NCI-H446 (cell line): ENCODE measurements at places on chromosomes 4 and X.

- no peak for DNase-seq
Measured at GRCh38 chrX:24341795-24342194, 18.6 kb upstream of the SUPT20HL1 start.

DNA sequence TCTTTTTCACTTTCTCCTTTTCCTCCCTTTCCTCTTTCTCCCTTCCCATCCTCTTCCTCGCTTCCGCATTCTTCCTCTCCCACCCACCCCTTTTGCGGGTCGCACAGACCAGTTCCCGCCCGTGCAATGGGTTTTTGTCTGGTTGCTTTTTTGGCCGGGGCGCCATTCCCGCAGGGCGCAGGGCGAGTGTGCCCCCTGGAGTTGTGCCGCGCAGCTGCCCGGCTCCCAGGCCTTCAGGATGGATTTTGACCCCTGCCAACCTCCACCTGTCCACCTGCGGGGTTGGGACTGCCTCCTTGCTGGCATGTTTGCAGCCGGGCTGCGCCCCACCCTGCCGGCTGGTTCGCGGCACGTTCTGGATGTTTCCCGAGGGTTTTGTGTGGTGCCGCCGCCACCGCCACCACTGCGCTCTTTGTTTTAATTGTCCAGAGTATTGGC lies 578 bp upstream of the SEL1L3 start:
- no peak for DNase-seq

DNA sequence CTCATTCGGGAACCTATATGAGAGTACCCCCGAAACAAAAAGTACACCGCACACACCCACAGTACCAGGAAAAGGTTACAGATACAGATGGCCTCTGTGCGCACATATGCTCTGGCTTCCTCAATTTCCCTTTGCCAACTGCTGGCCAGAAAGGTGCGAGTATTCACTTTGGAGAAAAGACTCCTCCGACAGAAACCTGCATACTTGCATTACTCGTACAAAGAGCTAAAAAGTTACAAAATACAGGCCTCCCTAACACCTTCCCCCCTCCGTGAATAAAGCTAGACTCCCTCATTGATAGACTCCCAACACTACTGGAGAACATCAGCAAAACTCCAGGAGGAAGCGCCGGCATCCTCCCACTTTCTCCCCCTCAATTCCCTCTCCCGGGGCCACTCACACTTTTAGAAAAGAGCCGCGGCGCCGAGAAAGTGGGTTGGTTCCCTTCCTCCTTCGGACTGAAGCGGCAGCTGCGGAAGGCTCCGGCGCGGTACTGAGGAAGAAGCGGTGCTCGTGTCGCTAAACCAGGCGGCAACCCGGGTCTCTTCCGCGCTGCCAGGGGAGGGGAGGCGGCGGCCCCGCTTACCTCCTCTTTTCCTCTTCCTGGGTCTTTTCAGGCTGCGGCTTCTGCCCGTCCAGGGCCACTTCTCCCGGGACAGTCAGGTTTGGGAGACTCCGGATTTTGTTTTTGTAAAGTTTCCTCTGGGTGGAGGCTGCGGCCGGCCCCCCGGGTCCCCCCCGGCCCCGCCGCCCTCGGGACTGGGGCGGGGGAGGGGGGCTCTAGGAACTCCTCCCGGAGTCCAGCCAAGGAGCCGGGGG lies 1.1 kb downstream of the FBXW7 start:
- no peak for DNase-seq

GRCh38 chr4:6199422-6199921 lies 877 bp downstream of the JAKMIP1 start:
- DNase-seq = no peak

DNA sequence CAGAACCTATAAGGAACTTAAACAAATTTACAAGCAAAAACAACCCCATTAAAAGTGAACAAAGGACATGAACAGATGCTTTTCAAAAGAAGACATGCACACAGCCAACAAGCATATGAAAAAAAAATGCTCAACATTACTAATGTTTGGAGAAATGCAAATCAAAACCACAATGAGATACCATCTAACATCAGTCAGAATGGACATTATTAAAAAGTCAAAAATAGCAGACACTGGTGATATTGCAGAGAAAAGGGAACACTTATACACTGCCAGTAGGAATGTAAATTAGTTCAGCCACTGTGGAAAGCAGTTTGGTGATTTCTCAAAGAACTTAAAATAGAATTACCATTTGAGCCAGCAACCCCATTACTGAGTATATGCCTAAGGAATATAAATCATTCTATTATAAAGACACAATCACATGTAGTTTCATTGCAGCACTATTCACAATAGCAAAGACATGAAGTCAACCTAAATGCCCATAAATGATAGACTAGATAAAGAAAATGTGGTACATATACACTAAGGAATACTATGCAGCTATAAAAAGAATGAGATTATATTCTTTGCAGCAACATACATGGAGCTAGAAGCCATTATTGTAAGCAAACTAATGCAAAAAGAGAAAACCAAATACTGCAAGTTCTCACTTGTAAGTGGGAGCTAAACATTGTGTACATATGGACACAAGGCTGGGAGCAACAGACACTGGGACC lies 1509.4 kb downstream of the TECRL start:
- DNase-seq = no peak

DNA sequence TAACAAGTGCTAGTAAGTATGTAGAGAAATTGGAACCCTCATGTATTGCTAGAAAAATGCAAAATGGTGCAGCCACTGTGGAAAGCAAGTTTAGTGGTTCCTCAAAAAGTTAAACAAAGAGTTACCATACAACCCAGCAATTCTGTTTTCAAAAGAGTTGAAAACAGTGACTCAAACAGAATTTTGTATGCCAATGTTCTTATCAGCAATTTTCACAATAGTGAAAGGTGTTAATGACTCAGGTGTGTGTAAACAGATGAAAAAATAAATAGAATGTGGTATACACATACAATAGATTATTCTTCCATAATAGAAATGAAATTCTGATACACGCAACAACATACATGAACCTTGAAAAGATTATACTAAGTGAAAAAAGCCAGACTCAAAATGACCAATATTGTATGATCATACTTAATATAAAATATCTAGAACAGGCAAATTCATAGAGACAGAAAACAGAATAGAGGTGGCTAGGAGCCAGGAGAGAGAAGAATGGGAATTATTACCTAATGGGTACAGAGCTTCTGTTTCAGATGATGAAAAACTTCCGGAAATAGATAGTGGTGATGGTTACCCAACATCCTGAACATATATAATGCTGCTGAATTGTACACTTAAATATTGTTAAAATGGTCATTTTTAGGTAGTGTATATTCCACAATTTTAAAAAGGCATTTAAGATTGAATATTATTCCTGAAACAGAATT lies 51.6 kb downstream of the WDFY3 start:
- no peak for DNase-seq

GRCh38 chrX:2673611-2674010 lies 17.5 kb upstream of the CD99 start:
- DNase-seq = no peak

- no peak for DNase-seq
Measured at GRCh38 chr4:151652841-151653547, 107.8 kb downstream of the GATB start.

GRCh38 chrX:66050140-66050569 lies 10.3 kb upstream of the VSIG4 start:
- DNase-seq = no peak

- DNase-seq = no peak
Measured at GRCh38 chr4:10579648-10580047, 104.9 kb downstream of the CLNK start.

DNA sequence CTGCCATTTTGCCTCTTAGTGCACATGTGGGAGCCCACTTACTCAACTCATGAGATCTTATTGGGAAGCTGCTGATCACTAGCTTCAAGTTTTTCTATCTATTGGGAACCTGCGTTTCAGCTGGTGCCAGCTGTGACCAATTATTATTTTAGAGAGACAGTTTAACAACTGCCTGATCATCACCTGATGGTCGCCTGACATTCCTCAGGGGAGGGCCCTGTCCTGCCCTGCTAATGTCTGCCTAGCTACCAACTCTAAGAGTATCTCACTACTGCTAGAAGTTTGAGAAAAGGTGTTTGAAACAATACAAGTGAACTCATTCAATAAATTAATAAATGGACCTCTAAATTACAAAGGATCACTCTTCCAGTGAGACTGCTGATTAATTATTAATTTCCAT lies 95.5 kb downstream of the PCDH7 start:
- no peak for DNase-seq

DNA sequence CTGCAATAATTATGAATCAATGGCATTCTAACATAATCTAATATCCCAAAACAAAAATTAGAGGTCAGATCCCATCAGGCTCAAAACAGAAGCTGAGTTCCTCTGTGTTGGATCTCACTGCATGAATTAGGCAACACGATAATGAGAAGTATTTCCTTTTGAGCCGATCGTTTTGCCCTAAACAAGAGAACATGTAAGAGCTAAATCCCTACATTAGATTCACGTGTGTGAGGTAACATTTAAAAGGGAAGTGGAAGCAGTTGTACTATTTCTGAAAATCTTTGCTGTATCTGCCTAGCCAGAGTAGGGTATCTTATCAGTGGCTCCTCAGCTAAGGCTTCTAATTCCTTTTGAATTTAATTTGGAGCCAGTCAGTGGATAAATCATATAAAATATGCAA lies 115.6 kb downstream of the C4orf51 start:
- no peak for DNase-seq

GRCh38 chrX:120840827-120841226 lies 34.8 kb downstream of the CT47B1 start:
- DNase-seq = no peak

- DNase-seq = no peak
Measured at GRCh38 chr4:152591876-152592275, 56.0 kb upstream of the FBXW7 start.

GRCh38 chr4:2939383-2940243 lies 23.6 kb downstream of the NOP14 start:
- no peak for DNase-seq

- DNase-seq = no peak
Measured at GRCh38 chr4:89284020-89284424, 23.6 kb downstream of the GPRIN3 start.

DNA sequence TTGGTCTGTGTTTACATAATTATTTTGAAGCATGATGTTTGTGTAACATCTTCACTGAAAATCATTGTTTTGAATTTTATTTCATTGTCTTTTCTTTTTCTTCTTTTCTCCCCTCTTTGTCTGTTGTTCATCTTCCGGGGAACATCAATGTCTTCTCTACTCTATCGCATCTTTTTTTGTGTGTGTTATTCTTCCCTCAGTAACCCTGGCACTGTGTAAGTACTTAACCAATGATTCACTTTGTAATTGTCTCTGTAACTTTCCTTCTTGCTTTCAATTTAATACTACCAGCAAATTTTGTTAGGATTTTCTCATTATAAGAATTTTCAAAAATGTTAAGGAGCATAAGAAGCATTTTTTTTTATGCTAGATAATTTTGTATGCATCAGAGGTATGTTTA lies 130.8 kb downstream of the PDLIM5 start:
- DNase-seq = no peak

GRCh38 chr4:52711834-52712250 lies 39.4 kb downstream of the ERVMER34-1 start:
- no peak for DNase-seq

DNA sequence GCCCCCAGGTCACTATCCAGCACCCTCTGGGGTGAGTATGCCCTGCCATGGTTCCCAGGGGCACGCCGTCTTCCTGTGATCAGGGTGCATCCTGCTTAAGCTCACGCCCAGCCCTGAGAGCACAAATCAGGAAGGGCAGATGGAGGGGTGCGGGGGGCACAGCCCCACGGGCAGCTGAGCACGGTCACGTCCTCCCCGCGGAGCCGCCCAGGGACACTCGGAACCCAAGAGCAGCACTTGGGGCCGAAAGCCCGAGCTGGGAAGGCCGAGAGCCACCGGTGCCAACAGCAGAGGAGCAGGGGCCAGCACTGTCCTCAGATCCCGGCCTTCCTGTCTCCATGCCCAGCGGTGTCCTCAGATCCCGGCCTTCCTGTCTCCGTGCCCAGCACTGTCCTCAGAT lies 21.5 kb downstream of the NELFA start:
- DNase-seq = no peak

DNA sequence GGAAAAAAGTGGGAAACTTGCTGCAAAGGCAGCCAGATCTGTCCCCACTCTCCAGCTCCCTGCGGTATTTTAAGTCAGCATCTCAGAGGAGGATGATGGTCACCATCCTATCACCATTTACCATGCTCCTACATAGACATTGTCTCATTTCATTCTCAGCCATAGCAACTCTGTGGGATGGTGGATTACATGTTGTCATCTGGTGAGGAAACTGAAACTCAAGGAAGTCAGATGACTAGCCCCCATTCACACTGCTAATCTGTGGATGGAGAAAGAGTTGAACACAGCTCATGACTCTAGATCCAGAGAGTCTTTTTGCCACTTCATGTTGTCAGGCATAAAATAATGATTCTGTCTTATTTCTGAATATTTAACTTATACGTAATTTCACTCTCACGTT lies 323.5 kb downstream of the PTTG2 start:
- no peak for DNase-seq

DNA sequence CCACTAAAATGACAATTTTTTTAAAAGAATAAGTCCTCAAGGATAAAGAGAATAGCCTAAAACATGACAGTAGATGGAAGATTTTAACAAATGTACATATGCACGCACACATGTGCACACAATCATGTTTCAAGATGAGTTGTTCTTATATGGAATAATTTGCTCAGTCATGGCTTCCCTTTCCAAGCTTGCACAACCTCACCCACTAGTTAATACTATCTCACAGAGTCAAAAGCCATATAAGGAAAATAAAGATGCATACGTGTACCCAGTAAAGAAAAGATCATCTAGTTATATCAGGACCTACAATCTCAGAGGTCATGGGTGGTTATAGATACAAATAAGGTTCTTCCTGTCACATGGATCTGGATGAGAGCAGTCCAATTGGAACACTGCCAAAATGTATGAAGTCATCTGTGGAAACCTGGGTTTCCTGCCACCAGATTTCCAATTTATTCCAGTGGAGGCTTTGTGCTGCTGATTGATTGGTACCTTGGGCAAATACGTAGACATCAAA lies 56.1 kb downstream of the FAM13A start:
- peak; percentile 81 for DNase-seq

- DNase-seq = no peak
Measured at GRCh38 chr4:123597586-123597985, 201.0 kb downstream of the SPRY1 start.

DNA sequence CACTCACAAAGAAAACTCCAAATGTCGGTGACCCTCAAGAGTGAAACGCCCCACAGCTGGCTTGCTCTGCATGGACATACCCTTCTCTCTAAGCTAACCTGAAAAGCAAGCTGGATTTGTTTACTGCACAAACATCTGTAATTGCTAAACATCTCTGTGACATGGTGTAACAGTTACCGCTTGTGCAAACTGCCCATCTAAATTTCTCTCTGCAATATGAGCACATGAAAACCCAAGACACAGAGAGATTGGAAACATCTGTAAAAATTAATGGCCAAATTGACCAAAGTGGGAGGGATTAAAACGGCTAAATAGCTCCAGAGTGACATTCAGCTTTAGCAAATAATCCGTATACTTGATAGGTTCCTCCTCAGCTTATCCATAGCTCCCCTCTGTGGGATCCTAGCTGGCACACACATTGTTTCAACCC lies 155.0 kb upstream of the MAP3K15 start:
- no peak for DNase-seq

- no peak for DNase-seq
Measured at GRCh38 chrX:119477812-119478232, 9.6 kb downstream of the SLC25A5 start.

- DNase-seq = no peak
Measured at GRCh38 chr4:123978637-123979036, 582.0 kb downstream of the SPRY1 start.

- DNase-seq = peak; percentile 74
Measured at GRCh38 chr4:168408620-168409019, 71.7 kb downstream of the DDX60L start.

GRCh38 chrX:80513625-80514024 lies 93.4 kb downstream of the TENT5D start:
- no peak for DNase-seq

GRCh38 chrX:131322651-131323050 lies 33.5 kb upstream of the IGSF1 start:
- no peak for DNase-seq
